ENCODE measurements at places on chromosomes 3 and 15.

DNA sequence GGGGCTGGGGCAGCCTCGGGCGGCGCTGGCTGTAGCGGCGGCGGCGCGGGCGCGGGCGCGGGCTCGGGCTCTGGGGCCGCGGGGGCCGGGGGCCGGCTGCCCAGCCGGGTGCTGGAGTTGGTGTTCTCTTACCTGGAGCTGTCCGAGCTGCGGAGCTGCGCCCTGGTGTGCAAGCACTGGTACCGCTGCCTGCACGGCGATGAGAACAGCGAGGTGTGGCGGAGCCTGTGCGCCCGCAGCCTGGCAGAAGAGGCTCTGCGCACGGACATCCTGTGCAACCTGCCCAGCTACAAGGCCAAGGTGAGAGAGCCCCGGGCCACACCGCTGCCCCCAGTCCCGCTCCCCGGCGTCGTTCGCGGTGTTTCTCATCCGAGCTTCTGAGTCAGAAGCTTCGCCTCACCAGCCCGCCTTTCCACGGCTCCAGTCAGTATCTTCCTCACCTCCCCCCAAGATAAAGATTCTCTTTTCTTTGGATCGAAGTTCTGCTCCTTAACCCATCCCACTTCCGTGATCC is 600 bp downstream of the FBXO45 start:
- DNase-seq, result peak; percentile 20

- no peak for DNase-seq
Measured at GRCh38 chr3:195147649-195148080, 123.3 kb downstream of the XXYLT1 start.

DNA sequence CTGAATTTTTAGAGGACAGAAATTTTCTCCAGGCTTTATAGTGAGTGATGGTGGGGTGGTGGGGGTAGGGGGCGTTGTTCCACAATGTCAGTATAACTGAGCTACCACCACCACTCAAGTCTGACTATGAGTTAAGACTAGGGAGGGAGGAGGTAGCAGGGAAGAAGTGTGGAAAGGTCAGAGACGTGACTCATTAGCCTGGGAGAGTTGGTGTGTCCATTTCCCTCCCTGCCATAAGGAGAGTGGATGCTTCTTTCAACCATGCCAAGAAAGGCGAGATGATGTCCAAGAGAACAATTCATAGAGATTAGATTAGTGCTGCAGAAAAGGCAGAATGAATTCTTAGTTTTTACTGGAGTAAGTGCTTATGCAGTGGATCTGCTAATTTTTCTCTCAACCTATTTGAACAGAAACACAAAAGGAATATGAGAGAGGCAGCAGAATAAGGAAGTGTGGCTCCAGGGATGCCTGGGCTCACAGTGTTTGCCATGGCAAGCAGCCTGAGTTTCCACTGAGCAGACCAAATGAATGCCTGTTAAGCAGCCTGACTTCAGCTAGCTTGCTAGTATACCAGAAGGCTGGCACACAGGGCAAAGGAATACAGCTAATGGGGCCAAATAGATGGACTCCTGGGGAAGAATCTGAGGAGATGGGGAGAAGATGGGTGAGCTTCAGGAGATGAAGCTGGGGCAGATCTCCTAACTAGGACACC is 708.9 kb downstream of the NTRK3 start:
- DNase-seq, result no peak

- DNase-seq, result no peak
Measured at GRCh38 chr15:68440136-68440535, 8.2 kb upstream of the ITGA11 start.

Measured in globus pallidus (tissue), 1 donor.